Heart right ventricle (tissue), 16 donors: ENCODE measurements at places on chromosomes 12 and 14. TPM values are rescaled to one million over a fixed set of nuclear protein-coding genes. Genes with fewer than 3 reads are reported as not detected.

Gene NRL
- 2.5 TPM for total RNA-seq

Gene SIRT4
- 4.8 TPM for total RNA-seq

Gene YBX3
- 699 TPM for total RNA-seq

Gene VRTN
- not detected for total RNA-seq

GRCh38 chr12:85350356-85350755 lies 70.3 kb downstream of the ALX1 start:
- DNase-seq: no peak

GRCh38 chr12:98453070-98453469 lies 62.3 kb upstream of the TMPO start:
- DNase-seq: no peak

DNA sequence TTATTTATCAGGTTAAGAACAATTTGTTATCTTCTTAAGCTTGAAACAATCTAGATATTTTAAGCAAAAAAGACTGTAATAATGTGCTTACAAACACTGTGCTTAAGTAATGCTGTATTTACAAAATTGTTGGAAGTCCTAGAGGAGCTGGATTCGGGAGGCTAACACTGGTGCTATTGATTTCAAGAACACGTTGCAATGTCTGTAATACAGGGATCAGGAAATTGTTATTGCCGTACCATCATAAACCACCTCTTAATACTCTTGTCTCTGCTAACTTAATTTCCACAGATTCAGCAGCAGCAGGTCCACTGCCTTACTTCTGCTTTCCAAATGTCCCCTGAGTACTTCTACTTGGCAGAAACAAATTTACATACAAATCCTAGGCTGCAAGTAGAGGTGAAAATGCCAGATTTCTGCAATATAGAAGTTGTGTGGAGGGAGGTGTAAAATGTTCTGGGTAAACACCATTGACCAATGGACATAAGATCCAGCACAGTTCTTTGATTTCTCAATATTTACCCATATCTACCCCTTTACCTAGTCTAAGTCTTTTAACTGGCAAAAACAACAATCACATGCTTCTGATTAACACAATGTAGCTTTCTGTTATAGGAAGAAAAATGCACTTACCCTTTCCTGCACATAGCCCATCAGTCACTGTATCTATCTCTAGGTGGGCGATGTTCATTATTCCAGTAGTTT lies 663.4 kb downstream of the TMTC2 start:
- DNase-seq: no peak

DNA sequence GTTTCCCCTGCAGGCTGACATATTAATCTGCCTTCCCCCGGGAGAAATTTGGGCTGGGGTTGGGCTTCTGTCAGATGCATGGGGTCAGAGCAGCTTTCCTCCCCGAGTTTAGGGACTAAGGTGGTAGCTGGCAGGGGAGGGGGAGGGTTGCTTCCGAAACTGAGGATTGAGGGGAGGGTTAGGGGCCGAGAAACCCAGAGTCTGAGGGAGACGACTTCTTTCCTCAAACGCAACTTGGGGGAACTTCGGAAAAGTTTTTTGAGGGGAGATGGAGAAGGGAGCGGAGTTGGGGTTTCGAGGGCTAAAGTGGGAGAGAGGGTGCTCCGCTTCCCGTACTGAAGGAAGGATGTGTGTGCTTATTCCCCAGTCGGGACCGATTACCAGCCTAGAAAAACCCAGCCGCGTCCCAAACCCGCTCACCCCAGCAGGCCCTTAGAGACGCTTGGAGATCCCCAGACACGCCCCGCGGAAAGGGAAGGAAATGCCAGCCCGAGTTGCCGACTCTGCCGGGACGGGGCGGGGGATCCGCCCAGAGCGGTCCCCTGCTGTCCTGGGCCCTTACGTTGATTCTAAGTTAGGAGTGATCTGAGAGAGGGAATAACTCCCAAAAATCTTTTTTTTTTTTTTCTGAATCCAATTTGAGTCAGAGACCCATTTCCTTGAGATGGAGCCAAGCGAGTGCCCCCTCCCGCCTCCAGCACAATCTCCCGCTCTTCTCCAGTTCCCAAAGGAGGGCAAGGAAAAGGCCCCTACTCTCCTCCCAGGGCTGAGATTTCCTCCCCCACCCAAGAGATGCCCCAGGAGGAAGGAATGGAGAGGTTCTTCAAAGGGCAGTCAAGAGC lies 61.9 kb downstream of the SMUG1 start:
- DNase-seq: peak; percentile 69

DNA sequence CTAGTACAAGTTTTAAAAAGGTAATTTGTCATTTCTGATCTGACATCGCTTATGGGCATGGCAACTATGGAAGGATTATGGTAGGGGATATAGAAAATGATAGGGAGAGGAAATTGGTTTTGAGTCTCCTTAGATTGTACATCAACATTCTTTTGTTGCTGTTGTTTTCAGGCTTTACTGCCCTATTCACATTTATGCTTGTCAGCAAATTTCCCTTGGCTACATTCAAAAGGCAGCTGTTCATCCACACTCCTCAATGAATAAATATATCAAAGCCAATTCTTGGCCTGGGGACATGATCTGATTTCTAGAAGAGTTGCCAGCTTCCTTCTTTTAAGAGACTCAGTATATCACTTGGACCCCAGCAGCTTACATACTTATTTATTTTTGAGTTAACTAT lies 283.4 kb downstream of the CEP128 start:
- DNase-seq: no peak

- no peak for DNase-seq
Observed at GRCh38 chr12:111505601-111506036, 93.5 kb downstream of the ATXN2 start.

- DNase-seq: no peak
Observed at GRCh38 chr12:10614056-10614370, 604 bp upstream of the MAGOHB start.

- DNase-seq: no peak
Observed at GRCh38 chr12:31321897-31322228, 4.1 kb downstream of the SINHCAF start.

GRCh38 chr14:75409316-75410205 lies 18.3 kb upstream of the JDP2 start:
- no peak for DNase-seq

- peak; percentile 57 for DNase-seq
Observed at GRCh38 chr14:105474483-105475268, at the start of gene CRIP2. CRIP2 (plus strand) TSS chr14:105474821; CDS start chr14:105474863, 42 bp downstream.

- no peak for DNase-seq
Observed at GRCh38 chr12:76029982-76030340, 1.6 kb downstream of the PHLDA1 start.

DNA sequence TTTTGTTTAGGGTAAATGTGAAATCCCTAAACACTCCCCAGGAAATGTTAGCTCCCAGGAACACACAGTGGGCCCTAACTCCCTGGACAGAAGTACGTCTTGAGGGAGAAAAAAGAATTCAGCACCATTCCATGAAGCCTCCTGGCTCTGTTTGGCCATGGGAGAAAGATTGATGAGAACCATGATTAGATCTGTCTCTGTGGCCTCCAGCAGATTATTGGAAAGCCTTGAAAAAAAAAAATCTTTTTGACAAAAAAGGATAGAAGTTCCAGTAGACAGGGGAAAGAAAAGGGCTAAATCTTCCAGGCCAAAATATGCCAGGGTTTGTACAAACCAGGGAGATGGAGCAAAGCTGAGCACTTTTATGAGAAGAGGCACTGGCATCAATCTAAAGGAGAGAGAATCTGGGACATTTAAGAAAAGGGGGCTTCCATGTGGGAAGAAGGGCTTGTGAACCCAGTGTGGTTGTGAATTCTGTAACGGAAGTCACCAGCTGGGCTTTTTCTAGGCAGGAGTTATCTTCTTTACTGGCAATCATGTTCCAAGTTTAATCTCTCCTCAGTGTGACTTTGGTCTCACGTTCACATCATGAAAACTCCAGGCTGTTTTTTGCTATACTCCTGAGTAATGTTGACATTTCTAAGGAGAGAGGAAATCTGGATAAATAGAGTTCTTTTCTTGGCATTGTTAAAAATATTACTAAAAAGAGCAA lies 426.7 kb downstream of the RAD51B start:
- DNase-seq: no peak
